ENCODE measurements at places on chromosomes 6 and 20.

DNA sequence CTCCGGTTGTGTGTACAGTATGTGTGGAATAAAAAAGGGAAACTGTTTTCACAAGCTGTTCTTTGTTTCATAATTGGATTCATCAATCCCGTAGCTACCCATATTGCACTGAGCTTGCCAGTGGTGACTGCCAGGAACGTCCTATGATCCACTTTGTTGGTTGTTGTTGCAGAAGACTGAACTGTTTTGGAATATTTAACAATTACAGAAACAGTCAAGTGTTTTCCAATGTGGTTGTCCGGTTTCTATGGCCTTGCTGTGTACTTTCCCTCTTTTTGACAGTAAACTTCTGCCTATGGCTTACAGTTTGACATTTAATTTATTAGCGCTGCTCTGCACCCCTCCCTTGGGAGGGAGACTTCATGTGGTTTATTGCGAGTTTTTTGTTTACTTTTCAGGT is 141.2 kb downstream of the DTNBP1 start:
- no peak for DNase-seq

GRCh38 chr20:47070176-47070575 is 175.5 kb downstream of the EYA2 start:
- no peak for DNase-seq

- DNase-seq, result peak; percentile 57
Observed at GRCh38 chr6:143222801-143223231, 162.1 kb downstream of the AIG1 start.

DNA sequence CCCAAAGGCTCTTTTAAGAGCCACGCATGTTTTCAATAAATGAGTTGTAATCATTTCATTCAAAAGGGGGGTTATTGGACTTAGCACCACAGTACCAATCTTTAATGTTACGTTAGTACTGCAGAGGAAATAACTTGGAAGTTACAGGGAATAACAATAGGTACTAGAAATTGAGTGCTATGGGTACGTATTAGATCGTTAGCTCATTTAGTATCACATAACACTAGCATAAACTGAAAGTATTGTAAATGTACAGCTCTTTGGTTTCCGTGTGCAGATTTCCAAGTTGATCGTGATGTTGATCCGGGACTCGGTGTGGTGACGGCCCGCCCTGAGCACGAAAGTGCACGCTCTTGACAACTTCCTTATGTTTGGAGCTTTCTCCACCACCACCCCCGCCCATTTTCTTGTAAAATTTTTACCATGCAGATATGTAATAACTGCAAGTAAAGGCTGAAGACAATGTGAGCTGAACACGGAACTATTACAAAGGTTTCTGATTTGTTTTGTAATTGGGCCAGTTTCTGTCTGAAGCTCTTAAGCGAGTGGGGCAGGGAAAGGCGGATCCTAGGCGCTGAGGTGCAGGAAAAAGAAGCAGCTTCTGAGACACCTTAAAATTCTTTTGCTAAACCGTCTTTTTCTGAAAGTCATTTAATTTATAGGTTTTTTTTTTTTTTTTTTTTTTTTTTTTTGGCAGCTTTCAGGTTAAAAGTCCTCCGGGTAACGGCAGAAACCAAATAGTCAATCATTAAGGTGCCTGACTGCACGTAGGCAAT is 71.5 kb downstream of the HFE start:
- peak; percentile 78 for DNase-seq
